Right cardiac atrium (tissue), 5 donors: ENCODE measurements at places on chromosomes 7 and 10. TPM values are rescaled to one million over a fixed set of nuclear protein-coding genes. Genes with fewer than 3 reads are reported as not detected.

- DNase-seq, result no peak
These were observed 609.9 kb downstream of the CCSER2 start for GRCh38 chr10:84938117-84938905.

Gene EBF3
- total RNA-seq, result 9.0 TPM

GRCh38 chr10:7520507-7521485, 110.0 kb upstream of the SFMBT2 start:
- no peak for DNase-seq

- no peak for DNase-seq
These were observed 95.3 kb upstream of the CYP26C1 start for GRCh38 chr10:92965314-92965713.

DNA sequence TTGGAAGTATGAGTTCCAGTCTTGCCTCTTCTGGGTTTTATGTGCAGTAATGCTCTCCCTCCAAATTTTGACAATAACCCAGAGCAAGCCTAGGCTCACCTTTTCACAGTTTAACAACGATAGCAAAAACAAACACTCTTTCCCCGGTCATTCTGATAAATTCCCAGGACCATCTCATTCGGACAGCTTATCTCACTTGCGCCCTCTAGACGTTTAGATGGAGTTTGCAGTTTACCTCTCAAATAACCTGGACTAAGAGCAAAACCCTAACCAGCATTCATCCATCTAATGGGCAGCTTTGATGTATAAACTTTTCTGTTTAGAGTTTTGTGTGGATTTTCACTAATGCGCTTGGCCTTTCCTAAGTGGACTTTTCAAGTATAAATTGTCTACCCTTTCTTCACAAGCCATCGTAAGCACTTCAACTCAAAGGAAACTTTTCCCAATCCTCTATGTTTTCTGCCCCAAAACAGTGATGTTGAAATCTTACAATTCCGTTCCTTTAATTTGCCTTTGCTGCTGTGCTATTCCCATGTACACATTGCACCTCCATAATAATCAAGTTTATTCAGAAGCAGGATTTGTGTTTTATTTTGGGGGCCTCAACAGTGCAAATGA, 114.9 kb downstream of the HDAC9 start:
- DNase-seq, result no peak

Gene RAMP3
- 37.4 TPM for total RNA-seq

GRCh38 chr7:111290419-111290818, 199.5 kb downstream of the LRRN3 start:
- no peak for DNase-seq

Gene STOX1
- total RNA-seq, result 0.34 TPM

DNA sequence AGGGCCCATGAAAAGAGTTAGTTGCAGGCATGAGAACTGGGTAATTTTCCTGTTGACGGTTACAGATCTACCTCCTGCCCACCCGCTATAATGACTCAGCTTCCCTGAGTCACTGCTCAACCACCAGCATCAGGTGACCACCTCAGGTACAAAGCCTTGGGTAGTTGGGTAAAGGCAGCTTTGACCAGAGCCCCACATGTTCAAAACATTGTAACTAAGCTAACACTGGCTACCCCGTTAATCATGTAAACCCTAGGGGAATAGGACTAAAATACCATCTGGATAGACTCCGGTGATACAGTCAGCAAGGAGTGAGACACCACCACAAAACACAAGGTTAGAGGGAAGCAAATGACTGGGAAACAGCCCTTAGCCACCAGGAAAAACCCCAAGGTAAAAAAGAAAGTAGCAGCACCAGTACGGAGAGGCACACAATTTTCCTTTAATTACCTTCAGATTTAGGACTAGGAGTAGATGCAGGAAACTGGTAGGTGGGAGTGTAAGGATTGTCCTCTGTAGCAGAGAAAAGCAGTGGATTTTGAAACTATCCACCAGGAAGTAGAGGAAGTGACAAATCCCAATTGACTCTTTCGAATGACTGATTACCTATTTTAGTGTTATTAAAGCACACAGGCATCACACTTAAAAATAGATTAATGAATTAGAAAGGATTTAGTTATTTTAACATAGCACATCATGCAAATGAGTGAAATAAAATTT, 103.5 kb upstream of the PDLIM1 start:
- DNase-seq, result no peak

Gene PRPS1L1
- total RNA-seq, result not detected

DNA sequence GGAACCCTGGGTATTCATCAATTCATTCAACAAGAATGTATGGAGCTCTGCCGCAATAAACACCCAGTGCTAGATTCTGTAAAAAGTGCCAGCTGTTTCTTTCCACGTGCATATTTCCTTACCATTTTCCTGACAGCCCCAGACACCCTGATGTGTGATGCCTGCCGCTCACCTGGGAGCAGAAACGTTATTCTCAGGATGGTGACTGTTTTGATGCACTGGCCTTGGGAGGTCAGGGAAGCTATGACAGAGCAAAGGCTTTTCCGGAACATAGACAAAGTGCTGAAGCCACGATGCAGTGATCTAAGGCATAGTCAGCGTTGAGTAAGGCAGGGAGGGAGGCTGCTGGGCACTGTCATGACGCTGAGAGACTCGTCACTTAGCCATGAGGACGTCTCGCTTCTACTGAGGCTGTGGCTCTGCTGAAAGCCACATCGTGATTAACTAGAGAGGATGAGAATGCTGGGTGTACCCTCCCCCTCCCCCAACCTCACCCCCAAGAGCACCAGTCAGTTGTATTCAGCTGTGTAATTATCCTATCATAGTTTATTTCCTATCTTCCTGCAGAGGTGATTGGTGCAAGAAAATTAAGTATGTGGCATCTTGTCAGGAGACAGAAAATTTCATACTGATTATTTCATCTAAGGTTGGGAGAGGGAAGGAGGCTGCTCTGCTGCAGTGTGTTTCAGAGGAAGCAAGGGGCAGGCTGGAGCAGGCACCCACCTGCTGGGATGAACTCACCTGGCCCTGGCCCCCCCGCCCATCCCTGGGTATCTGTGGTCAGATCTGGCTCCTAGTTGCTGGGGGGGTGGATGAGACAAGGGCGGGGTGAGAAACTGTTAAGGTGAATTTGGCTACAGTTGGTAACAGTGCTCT, 48.8 kb upstream of the SMNDC1 start:
- DNase-seq, result no peak

Gene PAPSS2
- 10.9 TPM for total RNA-seq

DNA sequence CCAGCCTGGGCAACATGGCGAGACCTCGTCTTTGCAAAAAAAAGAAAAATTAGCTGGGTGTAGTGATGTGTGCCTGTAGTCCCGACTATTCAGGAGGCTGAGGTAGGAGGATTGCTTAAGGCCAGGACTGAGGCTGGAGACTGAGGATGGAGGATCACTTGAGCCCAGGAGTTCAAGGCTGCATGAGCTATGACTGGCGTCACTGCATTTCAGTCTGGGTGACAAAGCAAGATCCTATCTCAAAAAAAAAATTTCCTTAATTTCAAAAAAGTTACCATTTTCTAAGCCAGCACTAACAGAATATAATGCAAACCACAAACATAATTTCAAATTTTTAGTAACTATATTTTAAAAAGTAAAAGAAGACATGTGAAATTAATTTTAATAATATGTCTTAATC, 13.4 kb upstream of the SRGN start:
- DNase-seq, result no peak

GRCh38 chr7:111842491-111842890, 280.2 kb upstream of the IMMP2L start:
- DNase-seq, result no peak

Gene NPY4R
- total RNA-seq, result not detected

Gene PLXDC2
- total RNA-seq, result 27.2 TPM
